ENCODE measurements at places on chromosomes 2 and 18.

DNA sequence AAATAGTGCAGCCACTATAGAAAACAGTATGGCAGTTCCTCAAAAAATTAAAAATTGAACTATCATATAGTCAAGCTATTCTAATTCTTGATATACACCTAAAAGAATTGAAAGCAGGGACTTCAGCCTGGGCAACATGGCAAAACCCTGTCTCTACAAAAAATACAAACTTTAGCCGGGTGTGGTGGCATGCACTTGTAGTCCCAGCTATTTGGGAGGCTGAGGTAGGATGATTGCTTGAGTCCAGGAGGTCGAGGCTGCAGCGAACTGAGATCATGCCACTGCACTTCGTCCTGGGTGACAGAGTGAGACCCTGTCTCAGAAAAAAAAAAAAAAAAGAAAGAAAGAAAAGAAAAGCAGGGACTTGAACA lies 279.5 kb upstream of the STON1 start:
- DNase-seq = no peak

DNA sequence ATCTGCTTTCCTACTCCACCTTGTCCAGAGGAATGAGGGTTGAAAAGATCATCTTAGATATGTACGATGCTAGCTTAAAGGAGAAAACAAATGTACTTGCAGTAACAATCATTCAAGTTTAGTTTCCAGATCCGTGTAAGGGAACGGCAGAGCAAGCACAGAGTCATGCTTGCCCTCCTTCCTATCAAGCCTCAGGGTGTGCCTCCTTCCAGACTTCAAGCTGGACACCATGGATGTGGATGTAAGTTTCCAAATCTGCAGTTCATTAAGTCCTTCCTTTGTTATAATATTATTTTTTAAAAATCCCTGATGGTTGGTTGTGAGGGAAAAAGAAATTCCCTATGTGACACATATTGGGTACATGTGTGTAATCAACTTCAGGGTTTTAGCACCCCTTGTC lies 238.9 kb upstream of the NT5C1B start:
- no peak for DNase-seq

- no peak for DNase-seq
These were observed 48.1 kb downstream of the MYOM1 start for GRCh38 chr18:3171631-3172030.

GRCh38 chr2:124122340-124122739 lies 97.3 kb downstream of the CNTNAP5 start:
- DNase-seq = no peak

GRCh38 chr2:105575499-105576025 lies 169.2 kb upstream of the NCK2 start:
- no peak for DNase-seq

DNA sequence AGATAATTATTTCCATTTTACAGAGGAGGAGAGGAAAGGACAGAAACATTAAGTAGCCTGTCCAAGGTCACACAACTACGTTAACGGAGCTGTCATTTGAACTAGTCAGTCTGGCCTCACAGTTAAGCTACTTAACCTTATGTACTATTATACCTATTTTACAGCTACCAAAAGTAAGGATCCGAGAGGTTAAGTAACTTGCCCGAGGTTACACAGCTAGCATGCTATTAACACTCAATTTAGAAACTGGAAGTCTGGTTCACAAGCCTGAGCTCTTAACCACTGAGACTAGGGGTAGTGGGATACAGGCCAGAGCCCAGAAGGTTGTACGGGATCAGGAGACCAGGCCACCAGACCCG lies 476 bp downstream of the GLB1L start:
- no peak for DNase-seq

DNA sequence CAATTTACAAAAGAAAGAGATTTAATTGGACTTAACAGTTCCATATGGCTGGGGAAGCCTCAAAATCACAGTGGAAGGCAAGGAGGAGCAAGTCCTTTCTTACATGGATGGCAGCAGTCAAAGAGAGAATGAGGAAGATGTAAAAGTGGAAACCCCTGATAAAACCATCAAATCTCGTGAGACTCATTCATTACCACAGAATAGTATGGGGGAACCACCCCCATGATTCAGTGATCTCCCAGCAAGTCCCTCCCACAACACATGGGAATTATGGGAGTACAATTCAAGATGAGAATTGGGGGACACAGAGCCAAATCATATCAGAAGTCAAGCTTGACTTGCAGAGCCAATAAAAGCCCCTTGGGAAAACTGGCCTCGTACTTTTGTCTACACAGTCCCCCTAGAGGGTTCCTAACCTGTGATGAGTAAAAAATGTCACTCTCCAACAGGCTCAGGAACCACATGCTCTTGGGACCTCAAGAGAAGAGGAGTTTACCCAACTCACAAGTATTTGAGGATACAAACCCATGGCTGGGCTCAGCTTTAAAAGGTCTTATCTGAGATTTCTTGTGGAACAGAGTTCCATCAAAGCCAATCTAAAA lies 11.2 kb upstream of the INPP4A start:
- DNase-seq = no peak

GRCh38 chr2:46937471-46937901 lies 21.9 kb upstream of the MCFD2 start:
- DNase-seq = no peak

GRCh38 chr2:179595284-179595683 lies 266.1 kb downstream of the ZNF385B start:
- DNase-seq = no peak

GRCh38 chr18:40063488-40063887 lies 1891.5 kb upstream of the PIK3C3 start:
- DNase-seq = no peak

- no peak for DNase-seq
These were observed 187.5 kb upstream of the NRXN1 start for GRCh38 chr2:51219468-51219867.

All from naive B cell (primary cell).